ENCODE measurements at places on chromosomes 2 and 18.

DNA sequence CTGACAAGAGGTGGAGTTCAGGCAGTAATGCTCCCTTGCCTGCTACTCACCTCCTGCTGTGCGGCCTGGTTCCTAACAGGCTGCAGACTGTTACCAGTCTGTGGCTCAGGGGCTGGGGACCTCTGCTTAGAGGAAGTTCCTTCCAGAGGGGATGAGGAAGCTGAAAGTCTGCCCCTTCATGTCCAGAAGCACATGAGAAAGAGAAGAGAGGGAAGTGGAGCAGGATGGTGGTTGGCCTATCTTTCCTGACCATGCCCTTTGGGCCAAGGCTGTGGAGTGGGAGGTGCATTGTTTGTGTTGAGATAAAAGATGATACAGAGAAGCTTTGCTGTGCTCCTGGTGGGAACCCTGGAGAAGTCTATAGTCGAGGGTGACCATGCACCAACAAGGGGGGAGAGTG is 112.5 kb downstream of the LPIN1 start:
- no peak for DNase-seq

DNA sequence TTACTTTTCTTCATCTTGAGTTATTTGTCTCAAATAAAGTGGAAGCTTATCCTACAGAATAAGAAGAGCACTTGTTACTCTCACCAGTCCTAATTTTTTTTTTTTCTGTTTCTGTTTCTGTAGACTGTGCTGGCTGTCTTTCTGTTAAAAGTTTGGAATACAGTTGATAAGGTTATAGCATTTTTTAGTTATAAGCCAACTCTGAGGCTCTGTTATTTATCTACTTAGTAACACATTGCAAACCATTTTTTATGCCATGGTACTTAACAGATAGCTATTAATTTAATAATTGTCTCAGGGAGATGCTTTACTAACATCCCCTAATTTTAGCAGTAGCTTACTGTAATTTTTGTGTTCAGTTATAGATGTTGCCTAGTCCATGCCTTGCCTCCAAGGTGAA is 37.9 kb downstream of the CREB1 start:
- no peak for DNase-seq

GRCh38 chr2:144580521-144581161 is 60.7 kb upstream of the ZEB2 start:
- no peak for DNase-seq

GRCh38 chr18:22165603-22166068 is 3.8 kb upstream of the GATA6 start:
- no peak for DNase-seq

- no peak for DNase-seq
Observed at GRCh38 chr2:147663962-147664361, 180.9 kb upstream of the ACVR2A start.

DNA sequence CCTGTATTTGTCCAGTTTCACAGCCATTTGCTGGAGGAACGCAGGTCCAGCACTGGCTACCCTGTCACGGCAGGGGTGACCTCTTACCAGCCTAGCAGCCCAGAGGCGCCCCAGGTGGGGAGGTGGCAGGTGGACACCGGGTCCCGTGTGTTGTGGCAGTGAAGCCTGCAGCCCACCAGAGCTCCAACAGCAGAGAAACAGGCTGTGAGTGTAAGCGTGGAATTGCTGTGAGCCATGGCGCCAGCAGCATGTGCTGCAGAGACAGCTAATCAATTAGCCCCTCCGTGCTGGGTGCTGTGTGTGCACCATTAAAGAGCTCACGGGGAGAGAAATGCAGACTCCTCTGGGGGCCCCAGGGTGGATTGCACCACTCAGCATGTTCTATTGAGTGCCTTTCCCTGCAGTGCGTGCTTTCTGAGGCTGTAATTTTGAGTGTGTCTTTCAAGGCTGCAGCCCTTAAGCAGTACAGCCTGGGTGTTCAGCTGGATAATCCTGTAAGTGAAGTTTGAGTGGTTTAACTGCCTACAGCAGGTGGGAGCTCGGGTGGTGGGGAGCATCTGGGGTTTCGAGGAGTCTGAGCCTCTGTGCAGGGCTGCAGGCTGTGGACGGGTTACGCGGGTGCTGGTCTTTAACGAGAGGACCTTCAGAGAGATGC is 15.9 kb downstream of the RTP5 start:
- DNase-seq = no peak

- DNase-seq = no peak
Observed at GRCh38 chr2:215895330-215895729, 118.0 kb downstream of the MREG start.

GRCh38 chr18:3660739-3661515 is 211.0 kb downstream of the TGIF1 start:
- DNase-seq = no peak

GRCh38 chr2:170585067-170585466 is 130.1 kb upstream of the SP5 start:
- no peak for DNase-seq

DNA sequence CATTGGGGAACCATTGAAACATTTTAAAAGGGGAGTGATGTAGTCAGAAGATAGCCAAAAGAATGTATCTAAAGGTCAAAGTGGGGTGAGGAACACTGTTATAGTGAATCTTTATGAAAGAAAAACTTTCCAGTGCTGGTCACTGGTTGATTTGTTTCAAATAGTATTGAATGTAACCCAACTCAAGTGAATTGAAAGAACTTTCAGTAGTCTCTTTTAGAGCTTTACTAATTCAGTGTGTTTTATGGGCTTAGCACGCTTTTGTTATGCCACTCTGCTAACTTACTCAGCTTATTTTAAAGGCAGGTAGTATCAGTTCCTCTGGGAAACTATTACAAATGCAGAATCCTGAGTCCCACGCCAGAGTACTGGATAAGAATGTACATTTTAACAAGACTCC is 57.3 kb downstream of the GTF2A1L start:
- no peak for DNase-seq

DNA sequence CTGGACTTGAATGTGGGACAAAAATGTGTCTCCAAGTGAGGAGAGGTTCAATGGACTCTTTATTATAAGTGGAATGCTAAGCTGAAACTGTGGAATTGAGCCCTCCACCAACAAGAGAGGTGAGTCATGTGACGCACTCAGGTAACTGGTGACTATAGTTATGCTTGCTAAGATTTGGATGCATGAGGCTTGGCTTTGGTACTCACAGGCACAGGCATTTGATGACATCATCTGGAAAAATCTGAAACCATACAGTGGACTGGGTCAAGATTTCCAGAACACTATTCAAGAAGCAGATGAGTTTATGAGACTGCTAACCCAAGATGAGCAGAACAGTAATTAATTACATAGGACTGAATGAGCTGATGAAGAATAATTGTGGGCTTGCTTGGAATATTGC is 15.7 kb upstream of the SULT1C3 start:
- no peak for DNase-seq

DNA sequence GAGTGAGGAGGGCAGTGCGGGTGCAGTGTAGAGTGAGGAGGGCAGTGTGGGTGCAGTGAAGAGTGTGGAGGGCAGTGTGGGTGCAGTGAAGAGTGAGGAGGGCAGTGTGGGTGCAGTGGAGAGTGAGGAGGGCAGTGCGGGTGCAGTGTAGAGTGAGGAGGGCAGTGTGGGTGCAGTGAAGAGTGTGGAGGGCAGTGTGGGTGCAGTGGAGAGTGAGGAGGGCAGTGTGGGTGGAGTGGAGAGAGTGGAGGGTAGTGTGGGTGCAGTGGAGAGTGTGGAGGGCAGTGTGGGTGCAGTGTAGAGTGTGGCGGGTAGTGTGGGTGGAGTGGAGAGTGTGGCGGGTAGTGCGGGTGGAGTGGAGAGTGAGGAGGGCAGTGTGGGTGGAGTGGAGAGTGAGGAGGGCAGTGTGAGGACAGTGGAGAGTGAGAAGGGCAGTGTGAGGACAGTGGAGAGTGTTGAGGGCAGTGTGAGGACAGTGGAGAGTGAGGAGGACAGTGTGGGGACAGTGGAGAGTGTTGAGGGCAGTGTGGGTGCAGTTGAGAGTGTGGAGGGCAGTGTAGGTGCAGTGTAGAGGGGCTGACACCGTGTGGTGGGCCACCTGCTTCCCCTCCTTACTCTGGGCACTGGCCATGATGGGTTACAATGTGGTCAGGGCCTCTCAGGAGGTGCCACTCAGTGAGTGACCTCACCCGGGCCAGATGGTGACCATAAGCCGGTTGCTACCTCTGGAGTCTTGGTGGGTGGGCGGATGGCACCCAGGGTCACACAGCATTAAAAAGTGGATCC is 28.5 kb downstream of the INPP4A start:
- no peak for DNase-seq

DNA sequence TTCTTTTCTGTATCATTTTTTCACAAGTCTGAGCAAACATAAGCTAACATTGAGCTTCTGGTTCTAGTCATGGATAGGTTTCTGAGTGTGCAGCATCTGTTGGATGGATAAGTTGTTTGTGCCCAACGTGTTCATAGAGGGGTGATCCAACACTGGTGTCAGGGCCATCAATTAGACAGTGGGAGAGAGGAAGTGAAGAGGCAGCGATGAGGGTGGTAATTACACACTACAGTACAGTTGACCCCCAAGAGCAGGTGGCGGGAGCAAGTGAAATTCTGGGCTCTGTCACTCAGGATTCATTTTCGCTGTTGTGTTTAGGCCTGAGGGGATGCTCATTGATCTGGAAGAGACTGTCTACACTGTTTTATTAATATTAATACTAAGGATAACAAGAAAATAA is 180.0 kb upstream of the CXCR4 start:
- DNase-seq = no peak

DNA sequence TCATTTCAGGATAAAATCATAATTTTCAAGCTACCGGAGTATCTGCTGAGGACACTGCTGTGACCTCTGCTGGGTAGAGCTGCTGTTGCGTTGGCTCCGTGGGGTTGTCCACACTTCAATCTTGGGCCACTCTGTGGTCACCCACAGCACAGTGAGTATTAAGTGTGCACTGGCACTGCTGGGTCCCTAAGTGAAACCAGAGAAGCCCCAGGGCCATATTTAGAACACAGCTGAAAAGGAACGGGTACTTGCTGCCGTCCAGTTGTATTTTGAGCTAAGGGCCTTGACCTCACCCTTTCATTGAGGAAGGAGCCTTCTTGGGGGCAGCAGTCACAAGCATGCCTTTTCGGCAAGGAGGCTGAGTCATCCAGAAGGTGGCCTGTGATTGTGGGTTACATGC is 10.1 kb downstream of the SLC9A4 start:
- no peak for DNase-seq

GRCh38 chr18:28015671-28016070 is 161.3 kb downstream of the CDH2 start:
- no peak for DNase-seq

GRCh38 chr2:187051350-187051749 is 202.4 kb upstream of the ZSWIM2 start:
- no peak for DNase-seq

- DNase-seq = no peak
Observed at GRCh38 chr18:26981360-26982082, 116.0 kb upstream of the AQP4 start.

GRCh38 chr2:42438685-42439084 is 55.1 kb downstream of the KCNG3 start:
- no peak for DNase-seq

DNA sequence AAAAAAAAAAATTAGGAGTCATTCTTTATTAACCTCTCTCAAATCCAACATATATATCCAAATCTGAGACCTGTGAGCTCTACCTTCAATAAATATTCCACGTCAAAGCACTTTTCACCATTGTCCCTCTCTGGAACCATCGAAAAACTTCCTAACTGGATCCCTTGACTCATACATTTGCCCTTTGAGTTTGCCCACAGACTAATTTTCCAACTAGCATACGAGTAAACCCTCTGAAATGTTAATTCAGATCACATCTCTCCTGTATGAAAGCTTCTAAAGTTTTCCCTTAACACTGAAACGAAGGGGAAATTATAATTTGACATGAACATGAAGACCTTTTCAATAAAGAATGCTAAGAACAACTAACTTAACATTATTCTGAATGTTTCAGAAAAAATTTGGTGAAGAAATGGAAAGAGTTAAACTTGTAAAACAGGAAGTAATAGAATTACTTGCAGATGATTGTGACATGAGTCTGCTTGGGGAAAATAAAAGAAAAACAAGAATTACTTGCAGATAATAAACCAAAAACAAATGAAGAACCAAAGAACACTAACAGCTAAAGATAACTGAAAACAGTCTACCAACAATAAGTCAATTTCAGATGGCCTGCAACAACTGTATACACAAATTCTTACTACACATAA is 110.6 kb downstream of the C2orf74 start:
- no peak for DNase-seq

- no peak for DNase-seq
Observed at GRCh38 chr2:145593991-145594614, 1074.2 kb upstream of the ZEB2 start.

GRCh38 chr2:46350029-46350689 is 53.0 kb downstream of the EPAS1 start:
- no peak for DNase-seq

GRCh38 chr2:81334046-81334445 is 1029.5 kb upstream of the LRRTM1 start:
- no peak for DNase-seq

DNA sequence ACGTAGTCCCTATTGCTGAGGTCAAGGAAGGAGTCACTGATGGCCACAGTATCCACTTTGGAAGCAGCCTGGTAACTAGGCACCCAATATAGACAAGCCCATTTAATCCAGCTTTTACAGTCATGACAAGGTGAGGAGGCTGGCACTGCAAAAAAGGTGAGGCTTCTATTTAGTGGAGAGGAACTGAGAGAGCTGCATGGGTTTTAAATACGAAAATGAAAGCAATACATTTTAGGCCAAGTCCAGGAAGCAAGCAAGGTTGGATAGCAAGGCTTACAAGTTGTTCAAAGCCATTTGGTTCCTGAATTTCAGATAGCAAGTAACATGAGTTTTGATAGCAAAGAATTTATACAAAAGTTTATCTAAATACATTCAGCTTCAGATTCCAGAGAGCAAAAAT is 80.4 kb downstream of the SGPP2 start:
- no peak for DNase-seq

DNA sequence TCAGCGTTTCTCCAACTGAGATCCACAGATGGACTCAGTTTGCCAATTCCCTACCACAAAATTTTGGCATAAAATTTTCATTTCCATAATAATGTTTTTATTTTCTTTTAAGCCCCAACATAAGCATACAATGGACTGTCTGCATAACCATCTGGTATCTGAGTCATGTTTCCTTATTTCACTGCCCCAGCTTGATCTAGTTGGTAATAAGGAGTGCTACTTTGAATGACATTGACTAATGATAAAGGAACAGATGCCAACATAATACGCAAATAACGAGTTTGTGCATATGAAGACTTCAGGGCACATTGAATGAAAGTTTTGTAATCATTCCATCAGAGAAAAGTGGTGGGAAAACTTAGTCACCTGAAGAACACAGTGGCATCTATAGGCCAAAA is 8.8 kb upstream of the MBD2 start:
- no peak for DNase-seq
